ENCODE measurements at places on chromosomes 16 and 17.
A peak's percentile ranks its signal among the peaks of the same experiment; 100 is the strongest.

DNA sequence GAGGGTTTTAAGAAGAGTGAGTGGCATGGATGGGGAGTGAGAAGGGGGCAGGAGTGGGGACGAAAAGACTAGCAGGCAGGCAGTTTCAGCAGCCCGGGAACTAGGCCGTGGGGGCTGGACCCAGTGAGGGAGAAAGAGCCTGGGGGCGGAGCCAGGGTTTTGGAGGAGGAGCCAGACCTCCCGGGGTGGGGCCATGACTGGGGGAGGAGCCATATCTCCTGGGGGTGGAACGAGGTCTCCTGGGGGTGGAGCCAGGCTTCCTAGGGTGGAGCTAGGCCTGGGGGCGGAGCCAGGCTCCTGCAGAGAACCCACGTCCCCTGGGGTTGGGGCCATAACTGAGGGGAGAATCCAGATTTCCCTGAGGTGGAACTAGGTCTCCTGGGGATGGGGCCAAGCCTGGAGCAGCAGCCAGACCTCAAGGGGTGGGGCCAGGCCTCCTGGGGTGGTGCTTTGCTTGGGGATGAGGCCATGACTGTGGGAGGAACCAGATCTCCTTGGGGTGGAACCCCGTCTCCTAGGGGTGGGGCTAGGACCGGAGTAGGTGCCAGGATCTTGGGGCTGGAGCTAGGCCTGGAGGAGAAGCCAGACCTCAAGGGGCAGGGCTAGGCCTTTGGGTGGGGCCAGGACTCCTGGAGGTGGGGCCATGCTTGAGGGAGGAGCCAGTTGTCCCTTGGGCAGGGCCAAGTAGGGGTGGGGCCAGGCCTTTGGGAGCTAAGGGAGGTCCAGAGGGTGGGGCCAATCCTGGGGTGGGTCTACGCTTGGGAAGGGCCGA is 41.7 kb upstream of the JPH3 start:
- DNase-seq = no peak

DNA sequence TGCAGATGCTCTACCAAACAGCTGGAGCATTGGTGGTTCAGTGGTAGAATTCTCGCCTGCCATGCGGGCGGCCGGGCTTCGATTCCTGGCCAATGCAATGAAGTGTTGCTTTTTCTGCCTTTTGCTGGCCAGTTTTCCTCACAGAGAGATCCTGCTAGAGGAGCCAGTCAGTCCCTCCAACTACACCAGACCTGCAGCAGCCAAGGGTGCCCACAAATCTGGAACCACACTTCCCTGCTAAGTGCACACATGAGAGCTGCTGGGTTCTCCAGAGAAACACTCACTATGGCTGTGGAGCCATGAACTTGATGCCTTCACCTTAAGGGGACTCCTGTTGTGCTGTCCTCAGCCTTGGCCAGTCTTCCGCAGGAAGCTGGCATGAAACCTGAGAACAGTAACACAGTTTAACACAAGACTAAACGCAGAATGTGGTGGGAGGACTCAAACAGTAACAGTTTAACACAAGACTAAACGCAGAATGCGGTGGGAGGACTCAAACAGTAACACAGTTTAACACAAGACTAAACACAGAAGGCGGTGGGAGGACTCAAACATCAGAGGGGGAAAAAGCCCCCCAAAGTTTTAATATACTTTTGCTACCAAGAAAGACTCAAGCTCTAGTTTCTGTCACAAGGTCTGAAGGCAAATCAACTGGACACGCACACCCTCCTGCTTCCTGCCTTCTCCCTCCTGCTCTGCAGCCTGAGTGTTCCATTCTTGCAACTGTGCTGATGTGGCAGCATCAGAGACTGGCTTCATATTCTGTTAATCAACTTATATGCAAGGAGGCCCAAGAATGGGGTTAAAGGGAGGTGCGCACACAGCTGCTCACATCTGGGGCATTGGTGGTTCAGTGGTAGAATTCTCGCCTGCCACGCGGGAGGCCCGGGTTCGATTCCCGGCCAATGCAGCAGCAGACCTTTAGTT is 12.0 kb downstream of the VAC14 start:
- peak; percentile 47 for DNase-seq

DNA sequence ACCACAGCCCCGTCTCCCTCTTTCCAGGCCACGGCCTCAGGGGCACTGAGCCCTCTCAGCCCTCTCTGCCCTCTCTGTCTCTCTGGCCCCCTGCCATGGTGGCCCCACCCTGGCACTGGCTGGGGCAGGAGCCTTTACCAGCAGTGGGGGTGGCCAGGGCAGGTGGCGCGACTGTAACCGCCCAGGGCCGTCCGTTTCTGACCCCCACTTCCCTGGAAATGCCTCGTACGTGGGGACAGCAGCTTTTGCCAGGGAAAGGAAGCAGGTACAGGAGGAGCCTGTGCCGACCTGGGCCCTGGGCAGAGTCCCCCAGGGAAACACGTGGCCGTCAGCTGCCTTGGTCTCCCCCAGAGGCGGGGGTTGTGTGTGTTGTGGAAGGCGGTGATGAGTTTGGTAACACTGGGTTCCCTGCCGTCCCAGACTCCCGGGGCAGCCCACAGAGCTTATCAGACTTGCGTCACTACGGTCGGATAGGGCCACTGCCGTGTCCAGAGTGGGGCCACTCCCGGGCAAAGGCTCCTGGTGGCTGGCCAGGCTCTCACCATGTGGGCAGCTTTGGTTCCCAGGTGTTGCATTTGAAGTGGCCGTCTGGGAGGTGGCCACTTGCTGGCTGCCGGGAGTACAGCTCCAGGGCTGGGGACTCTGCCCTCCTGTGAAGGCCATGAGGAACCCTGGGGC is 249.3 kb upstream of the CIBAR2 start:
- no peak for DNase-seq

DNA sequence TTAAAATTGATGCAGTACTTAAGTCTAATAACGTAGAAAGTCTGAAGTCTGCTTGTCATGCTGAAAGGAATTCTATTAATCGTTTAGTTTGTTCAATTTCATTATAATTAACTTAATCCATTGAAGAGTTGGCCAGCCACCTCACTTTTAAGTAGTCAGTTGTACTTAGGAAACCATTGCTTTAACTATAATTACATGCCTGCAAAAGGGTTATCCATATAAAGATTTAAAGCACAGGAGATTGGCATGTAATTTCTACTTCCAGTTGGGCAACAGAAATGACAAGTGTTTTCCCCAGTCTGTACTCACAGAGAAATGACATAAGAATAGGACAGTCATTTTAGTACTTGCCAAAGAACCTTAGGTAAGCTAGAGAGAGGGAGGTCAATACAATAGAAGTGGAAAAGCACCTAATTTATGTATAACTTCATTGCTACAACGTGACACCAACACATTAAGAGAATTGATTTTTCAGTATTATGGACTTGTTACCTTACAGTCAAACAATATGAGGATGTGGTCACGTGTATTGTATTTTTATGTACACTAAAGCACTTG is 3.7 kb upstream of the USP32 start:
- no peak for DNase-seq

GRCh38 chr17:57368637-57369336 is 112.5 kb downstream of the MSI2 start:
- DNase-seq = no peak

- DNase-seq = no peak
Observed at GRCh38 chr16:49744244-49745220, 111.4 kb downstream of the ZNF423 start.

DNA sequence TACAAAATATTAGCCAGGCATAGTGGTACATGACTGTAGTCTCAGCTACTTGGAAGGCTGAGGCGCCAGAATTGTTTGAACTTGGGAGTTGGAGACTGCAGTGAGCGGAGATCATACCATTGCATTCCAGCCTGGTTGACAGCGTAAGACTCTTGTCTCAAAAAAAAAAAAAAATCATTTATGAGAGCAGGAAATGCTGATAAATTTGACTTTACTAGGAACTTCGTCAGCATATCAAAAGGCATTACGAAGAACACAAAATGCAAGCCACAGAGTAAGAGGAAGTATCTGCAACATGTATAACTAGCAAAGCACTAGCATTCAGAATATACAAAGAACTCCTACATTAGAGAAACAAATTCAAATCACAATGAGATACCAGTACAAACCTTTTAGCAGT is 279.3 kb downstream of the ZFHX3 start:
- DNase-seq = no peak

- DNase-seq = peak; percentile 94
Observed at GRCh38 chr17:37824534-37825485, 80.0 kb upstream of the HNF1B start.

- no peak for DNase-seq
Observed at GRCh38 chr17:29733166-29733565, 110.5 kb upstream of the CORO6 start.

GRCh38 chr16:2535625-2536013 is 2.2 kb upstream of the PDPK1 start:
- peak; percentile 73 for DNase-seq

DNA sequence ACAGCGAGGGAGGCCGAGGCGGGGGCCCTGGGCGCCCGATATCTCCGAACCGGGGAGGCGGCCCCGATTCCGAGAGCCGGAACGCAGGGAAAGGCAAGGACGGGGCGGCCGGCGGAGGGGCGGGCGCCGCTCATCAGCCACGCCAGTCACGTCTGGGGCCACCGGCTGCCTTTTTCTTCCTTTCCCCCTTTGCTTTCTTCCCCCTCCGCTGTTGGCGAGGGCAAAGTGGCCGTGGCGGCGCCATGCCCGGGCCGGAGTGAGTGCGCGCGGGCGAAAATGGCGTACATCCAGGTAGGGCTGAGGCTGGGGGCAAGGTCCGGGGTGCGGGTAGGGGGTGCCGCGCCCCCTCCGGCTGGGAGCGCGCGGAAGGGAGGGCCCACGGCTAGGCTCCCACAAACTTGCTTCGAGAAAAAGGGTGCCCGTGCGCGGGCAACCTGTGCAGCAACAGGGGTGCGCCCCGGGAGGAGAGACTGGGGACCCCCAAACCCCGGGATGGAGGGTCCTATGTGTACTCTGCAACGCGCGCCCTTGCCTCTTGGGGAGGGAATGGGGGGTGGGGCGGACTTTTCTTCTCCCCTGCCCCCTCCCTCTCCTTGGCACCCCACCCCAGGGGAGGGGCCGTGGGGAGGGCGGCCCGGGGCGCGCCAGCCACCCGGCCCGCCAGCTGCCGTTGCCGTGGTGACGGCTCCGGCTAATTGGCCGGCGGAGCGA is 486 bp downstream of the SYT17 start:
- no peak for DNase-seq

GRCh38 chr17:28760601-28761562 is 17.1 kb downstream of the TRAF4 start:
- peak; percentile 48 for DNase-seq

GRCh38 chr17:50647187-50647586 is 12.5 kb downstream of the ABCC3 start:
- DNase-seq = no peak

DNA sequence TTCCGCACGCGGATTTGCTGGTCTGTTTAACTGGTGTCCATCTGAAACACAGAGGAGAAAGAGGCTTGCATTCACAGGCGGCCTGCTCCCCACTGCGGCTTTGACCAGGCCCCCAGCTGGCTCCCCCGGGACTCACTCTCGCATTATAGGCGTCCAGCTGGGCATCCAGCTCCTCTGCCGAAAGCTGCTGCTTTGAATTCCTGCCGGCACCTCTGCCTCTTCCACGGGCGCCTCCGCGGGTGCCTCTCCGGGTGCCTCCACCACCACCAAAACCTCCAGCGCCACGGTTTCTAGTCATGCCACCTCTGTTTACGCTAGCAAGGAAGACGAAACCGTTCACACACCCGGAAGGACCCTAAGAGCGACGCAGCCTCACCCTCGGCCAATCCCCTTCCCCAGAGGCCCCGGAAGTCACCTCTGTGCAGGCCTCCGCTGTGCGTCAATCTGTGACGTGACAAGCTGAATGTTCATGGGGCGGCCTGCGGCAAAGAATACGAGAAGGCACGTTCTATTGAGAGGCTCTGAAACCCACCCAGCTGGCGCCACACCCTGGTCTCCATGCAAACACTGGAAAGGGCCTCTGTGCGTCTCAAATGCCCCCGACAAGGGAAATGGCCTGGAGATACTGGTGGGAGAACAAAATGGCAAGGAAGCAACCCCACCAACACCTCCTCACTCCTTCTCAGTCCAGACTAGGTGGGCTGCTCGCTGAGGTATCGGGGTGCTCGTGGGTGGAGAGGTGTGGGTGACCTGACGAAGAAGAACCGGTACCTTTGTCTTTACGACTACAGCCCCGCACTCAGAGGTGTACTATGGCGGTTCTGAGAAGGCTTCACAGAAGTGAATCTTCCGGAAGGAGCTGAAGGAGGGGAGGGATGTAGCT is 3.0 kb downstream of the ALYREF start:
- DNase-seq = no peak

GRCh38 chr16:1613728-1614455 is 1.7 kb downstream of the CRAMP1 start:
- DNase-seq = no peak

GRCh38 chr17:68398691-68399637 is 58.3 kb downstream of the WIPI1 start:
- peak; percentile 78 for DNase-seq

GRCh38 chr16:81415751-81416150 is 28.9 kb upstream of the CMIP start:
- DNase-seq = no peak

- DNase-seq = no peak
Observed at GRCh38 chr16:85459529-85460251, 153.4 kb upstream of the GSE1 start.

DNA sequence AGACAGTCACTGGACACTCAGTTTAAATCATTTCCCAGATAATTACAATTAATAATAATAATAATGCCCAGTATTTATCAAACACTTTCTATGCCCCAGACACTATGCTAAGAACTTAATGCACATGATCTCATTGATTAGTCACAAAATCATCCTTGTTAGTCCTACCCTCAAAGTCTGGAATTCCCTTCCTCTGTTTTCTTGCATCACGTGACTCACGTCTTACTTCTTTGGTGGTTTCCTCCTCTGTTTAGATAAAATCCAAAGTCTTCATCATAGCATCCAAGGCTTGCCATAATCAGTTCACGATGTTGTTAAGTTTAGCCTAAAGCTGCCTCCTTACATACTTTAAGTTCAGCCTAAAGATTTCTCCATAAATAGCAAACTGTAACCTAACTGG is 471.9 kb downstream of the PMP22 start:
- DNase-seq = peak; percentile 85

DNA sequence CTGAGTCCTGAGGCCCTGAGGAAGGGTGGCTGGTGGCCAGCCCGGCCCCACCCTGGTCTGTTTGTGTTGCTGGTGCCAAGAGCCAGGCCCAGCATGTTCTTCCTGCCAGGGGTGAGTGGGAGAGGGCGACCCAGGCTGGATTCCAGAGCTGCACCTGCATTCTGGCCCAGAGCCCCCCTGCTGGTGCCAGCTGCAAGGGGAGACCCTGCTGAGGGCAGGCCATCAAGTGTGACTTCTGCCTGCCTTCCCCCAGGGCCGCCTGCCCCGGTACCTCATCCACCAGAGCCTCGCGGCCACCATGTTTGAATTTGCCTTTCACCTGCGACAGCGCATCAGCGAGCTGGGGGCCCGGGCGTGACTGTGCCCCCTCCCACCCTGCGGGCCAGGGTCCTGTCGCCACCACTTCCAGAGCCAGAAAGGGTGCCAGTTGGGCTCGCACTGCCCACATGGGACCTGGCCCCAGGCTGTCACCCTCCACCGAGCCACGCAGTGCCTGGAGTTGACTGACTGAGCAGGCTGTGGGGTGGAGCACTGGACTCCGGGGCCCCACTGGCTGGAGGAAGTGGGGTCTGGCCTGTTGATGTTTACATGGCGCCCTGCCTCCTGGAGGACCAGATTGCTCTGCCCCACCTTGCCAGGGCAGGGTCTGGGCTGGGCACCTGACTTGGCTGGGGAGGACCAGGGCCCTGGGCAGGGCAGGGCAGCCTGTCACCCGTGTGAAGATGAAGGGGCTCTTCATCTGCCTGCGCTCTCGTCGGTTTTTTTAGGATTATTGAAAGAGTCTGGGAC is 2.4 kb upstream of the TCAP start:
- DNase-seq = no peak

GRCh38 chr17:10756619-10757018 is 26.8 kb upstream of the TMEM220 start:
- no peak for DNase-seq

- no peak for DNase-seq
Observed at GRCh38 chr16:56311208-56312027, 113.9 kb downstream of the AMFR start.

Measured in fibroblast of upper back skin (primary cell).